K562 (cell line): ENCODE measurements at places on chromosomes 4 and X.

DNA sequence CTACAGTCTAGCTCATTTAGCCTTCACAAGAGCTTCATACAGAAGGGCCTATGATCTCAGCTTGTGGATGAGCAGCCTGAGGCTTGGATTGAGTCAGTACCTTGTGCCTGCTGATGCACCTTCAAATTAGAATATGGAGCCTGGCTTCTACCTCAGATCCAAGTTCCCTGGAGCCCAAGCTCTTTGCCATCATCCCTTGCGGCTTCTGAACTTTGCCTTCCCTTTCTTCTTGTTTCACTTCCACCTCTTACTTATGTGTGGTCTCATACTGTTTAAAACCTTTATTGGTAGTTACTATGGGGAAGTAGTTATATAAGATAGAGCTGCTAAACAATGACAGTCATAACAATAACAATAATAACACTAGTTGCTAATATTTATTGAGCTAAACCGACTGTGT, 84.3 kb upstream of the AFF2 start:
- no peak overlapping the region for H3K27ac ChIP-seq
- no peaks in the 10 kb centered on the region for H3K27me3 ChIP-seq
- H3K36me3 ChIP-seq: no peaks in the 10 kb centered on the region
- H3K4me3 ChIP-seq: no peak overlapping the region

DNA sequence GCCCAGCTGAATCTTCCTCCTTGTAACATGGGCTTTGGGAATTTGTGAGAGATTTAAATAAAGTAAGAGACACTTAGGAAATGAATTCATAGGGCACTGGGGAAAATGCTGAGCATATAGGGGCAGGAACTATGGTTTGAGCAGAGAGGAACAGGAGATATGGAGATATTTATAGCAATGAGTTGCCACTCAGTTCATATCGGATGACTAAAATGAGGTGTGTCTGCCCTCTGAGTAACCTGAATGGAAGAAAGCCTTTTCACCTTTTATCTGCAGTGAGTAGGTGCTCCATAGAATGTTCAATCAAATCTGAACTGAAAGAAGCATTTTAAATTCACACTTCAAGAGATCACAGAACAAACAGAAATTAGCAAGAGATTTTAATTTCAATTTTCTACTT, 105.7 kb downstream of the CEP44 start:
- no peak overlapping the region for H3K4me3 ChIP-seq
- no peaks in the 10 kb centered on the region for H3K36me3 ChIP-seq
- no peaks in the 10 kb centered on the region for H3K27me3 ChIP-seq
- DNase-seq: no peak
- H3K4me1 ChIP-seq: no peaks in the 10 kb centered on the region

DNA sequence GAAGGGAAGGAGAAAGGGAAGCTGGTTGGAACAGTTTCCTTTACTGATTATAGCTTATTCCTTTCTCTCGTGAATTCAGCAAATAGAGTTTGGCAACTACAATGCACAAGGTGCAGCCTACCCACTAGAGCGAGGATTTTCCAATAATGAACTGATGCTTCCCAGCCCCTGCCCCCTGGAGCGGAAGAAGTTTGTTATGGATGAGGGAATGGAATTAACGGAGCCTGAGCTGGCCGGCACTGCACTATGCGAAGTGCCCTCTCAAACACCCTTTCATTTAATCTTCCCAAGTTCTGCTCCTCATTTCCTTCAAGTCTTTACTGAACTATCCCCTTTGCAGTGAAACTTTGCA, 42.5 kb upstream of the CBR4 start:
- no peak overlapping the region for H3K4me3 ChIP-seq
- H3K36me3 ChIP-seq: no peaks in the 10 kb centered on the region
- H3K27ac ChIP-seq: no peak overlapping the region
- no peak for DNase-seq

DNA sequence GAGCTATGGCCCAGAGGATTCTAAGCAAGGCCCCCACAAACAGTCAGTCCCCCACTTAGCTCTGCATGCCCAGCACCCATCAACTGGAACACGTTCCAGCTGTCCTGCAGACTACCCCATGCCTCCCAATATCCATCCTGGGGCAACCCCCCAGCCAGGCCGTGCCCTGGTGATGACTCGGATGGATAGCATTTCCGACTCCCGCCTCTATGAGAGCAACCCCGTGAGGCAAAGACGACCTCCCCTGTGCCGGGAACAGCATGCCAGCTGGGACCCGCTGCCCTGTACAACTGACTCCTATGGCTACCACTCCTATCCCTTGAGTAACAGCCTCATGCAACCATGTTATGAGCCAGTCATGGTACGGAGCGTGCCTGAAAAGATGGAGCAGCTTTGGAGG, 32.0 kb downstream of the LAS1L start:
- H3K27ac ChIP-seq: no peak overlapping the region
- peaks cover 14% of the 10 kb centered on the region; the same call in 1 of the 3 replicates for H3K36me3 ChIP-seq
- H3K27me3 ChIP-seq: no peaks in the 10 kb centered on the region
- DNase-seq: no peak

DNA sequence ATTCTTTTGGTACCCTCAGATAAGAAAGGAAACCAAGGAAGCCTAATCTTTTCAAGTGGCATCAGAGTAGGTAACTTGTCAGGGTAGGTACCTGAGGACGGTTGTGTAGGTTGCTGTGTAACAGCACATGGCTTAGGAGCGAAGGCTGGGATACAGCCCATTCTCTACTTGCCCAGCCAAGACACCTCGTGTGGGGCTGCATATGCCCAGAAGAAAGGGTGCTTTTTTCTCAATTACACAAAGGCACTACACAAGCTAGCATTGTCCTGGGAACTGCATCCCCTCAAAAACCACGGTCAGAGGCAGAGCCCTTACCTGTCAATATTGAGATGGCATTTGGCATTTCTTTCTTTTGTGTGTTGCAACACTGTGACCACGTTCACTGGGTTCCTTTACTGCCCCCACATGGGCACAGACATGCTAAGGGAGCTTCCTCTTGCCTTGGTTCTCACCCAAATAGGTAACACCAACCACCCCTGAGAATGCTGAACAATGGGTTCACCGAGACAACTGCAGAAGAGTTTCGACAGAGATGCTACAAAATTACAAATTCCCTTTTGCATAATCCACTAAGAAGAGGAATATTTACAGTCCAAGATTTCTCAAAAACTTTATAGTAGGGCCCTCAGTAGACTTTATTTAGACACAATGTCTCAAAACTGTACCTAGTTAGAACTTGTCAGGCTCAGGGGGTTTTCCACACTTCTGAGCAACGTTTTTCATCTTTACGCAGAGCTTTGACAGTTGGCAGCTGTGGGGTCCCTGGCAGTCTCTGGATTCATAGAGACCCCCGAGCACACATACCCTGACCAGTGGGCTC, 35.8 kb upstream of the TNIP3 start:
- no peaks in the 10 kb centered on the region for H3K4me1 ChIP-seq
- H3K36me3 ChIP-seq: no peaks in the 10 kb centered on the region
- H3K27ac ChIP-seq: no peak overlapping the region
- H3K4me3 ChIP-seq: no peak overlapping the region

- H3K27me3 ChIP-seq: no peaks in the 10 kb centered on the region
- peaks cover 22% of the 10 kb centered on the region for H3K4me1 ChIP-seq
Measured at GRCh38 chr4:6686104-6686787, 7.4 kb upstream of the S100P start.

DNA sequence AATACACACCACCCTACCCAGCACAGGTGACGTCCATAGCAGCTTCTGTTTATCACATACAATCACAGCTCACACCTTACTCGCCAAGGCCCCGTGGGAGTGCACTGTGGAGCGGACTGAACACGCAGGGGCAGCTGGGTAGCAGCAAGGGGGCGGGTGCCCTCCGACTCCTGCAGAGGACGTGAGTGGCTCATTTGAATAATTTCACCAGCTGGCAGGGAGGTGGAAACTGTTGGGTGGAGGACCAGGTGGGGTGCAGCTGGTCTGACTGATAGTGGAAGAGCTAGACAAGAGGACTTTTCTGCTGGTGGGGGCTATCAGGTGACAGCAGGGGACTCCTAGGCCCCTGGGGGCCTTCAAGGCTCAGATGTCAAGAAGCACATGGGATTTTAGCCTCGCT, 16.3 kb downstream of the MAN2B2 start:
- peaks cover 9% of the 10 kb centered on the region; the same call in 2 of the 3 replicates for H3K4me1 ChIP-seq
- no peaks in the 10 kb centered on the region for H3K27me3 ChIP-seq
- no peak overlapping the region for H3K4me3 ChIP-seq
- no peaks in the 10 kb centered on the region for H3K36me3 ChIP-seq
- H3K27ac ChIP-seq: no peak overlapping the region; the same call in 2 of the 3 replicates

DNA sequence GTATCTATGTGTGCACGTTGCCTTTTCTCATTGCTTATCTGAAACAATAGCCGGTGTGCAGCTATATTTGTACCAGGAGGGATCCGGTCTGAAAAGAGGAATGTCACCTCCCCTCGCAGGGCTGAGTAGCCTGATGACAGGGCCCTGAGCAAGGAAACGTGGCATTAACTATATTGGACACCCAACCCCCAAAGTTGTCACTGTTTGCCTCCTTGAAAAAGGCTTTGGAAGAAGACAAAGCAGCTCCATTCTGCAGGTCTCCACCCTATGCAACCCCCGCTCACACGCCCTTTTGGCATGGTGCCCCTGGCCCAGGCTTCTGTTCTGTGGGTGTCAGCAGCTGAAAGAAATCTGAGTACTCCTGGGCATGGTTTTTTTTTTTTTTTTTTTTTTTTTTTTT, 8.2 kb downstream of the PRRG3 start:
- H3K4me1 ChIP-seq: no peaks in the 10 kb centered on the region
- no peak overlapping the region for H3K27ac ChIP-seq
- peaks cover 46% of the 10 kb centered on the region for H3K27me3 ChIP-seq
- DNase-seq: no peak
- no peaks in the 10 kb centered on the region for H3K36me3 ChIP-seq

GRCh38 chr4:46656071-46656470, 253.0 kb downstream of the COX7B2 start:
- H3K27ac ChIP-seq: no peak overlapping the region
- H3K27me3 ChIP-seq: no peaks in the 10 kb centered on the region
- no peak overlapping the region for H3K4me3 ChIP-seq
- no peaks in the 10 kb centered on the region for H3K4me1 ChIP-seq

- peaks cover 2% of the 10 kb centered on the region; the same call in 1 of the 3 replicates for H3K27me3 ChIP-seq
- no peaks in the 10 kb centered on the region for H3K36me3 ChIP-seq
- no peak overlapping the region for H3K27ac ChIP-seq
- no peak for DNase-seq
Measured at GRCh38 chr4:10007793-10008608, 13.3 kb downstream of the SLC2A9 start.

- H3K36me3 ChIP-seq: no peaks in the 10 kb centered on the region
- no peaks in the 10 kb centered on the region for H3K4me1 ChIP-seq
- no peaks in the 10 kb centered on the region for H3K27me3 ChIP-seq
- no peak overlapping the region for H3K27ac ChIP-seq
Measured at GRCh38 chr4:42519803-42520417, 122.6 kb downstream of the SHISA3 start.

GRCh38 chr4:141463678-141464077, 172.7 kb upstream of the IL15 start:
- DNase-seq: no peak
- H3K36me3 ChIP-seq: no peaks in the 10 kb centered on the region
- H3K27me3 ChIP-seq: no peaks in the 10 kb centered on the region
- H3K4me3 ChIP-seq: no peak overlapping the region
- no peak overlapping the region for H3K27ac ChIP-seq

- DNase-seq: no peak
- no peak overlapping the region for H3K4me3 ChIP-seq
- no peaks in the 10 kb centered on the region for H3K4me1 ChIP-seq
- no peaks in the 10 kb centered on the region for H3K27me3 ChIP-seq
Measured at GRCh38 chr4:15398732-15399131, 29.1 kb upstream of the C1QTNF7 start.

DNA sequence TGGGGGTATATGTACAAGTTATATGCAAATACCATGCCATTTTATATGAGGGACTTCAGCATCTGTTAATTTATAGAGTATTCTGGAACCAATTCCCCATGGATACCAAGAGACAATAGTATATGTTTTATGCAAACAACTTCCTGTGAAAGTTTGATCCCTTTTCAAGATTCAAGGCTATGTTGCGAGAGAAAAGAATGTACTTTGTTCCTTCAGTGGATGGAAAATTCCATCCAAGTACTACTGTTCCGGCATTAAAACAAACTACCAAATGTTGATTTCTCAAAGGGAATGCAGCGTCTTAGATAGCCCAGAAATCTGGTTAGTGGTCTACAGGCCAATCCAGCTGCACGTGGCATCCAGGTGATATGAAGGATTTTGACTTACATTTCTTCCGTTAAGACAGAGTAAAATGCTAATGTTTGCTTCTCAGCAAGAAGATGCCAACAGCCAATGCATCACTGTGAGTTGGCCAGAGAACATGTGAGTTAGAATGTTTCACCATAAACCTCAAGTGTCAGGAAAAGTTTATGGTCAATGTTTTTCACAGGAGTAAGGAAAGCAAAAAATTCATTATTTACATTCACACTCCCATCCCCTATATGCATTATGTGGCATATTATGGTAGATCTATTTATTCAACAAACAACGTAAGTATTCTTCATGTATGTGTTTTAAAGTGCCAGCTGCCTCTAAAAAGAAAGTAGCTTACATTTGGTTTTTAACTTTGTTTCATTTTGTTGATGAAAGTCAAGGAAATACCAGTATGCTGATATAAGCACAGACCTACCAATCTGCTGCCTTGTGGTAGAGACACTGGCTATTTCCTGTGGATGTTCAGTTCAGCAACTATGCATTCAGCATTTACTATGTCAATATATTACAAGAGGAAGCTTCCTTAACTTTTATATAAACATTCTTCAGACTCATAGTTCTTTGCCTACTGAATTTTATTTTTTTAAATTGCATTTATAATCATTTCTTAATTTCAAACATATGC, 44.4 kb downstream of the METTL14 start:
- no peak overlapping the region for H3K27ac ChIP-seq
- H3K27me3 ChIP-seq: no peaks in the 10 kb centered on the region
- H3K4me3 ChIP-seq: no peak overlapping the region
- H3K36me3 ChIP-seq: peaks cover 44% of the 10 kb centered on the region; the same call in 2 of the 3 replicates

GRCh38 chr4:152686452-152687013, 6.7 kb upstream of the TMEM154 start:
- H3K4me1 ChIP-seq: no peaks in the 10 kb centered on the region; the same call in 2 of the 3 replicates
- no peak overlapping the region for H3K4me3 ChIP-seq
- no peaks in the 10 kb centered on the region for H3K36me3 ChIP-seq
- H3K27me3 ChIP-seq: peaks cover 2% of the 10 kb centered on the region; the same call in 2 of the 3 replicates

DNA sequence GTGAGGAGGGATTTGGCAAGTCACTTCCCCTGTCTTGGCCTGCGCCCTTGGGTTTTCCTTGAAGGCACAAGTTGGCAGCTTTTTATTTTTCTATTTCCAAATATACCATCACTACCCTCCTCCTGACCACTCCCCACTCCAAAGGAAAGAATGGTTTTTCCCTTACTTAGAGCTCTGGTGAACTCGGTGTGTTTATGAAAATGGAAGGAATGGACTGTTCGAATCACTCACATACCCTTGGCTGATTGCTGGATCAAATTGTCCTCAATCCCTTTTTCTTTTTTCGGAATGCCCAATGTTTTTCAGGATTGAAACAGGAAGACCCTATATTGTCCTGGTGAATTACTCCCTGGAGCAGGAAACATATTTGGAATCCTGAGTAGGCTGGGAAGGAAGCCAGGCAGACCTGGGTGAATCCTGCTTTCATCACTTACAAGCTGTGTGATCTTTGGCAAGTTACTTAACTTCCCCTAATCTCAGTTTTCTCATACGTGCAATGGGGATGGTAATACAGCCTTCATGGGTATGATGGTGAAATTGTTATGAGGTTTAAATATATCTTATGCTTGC, 70.7 kb downstream of the RTL5 start:
- H3K27me3 ChIP-seq: no peaks in the 10 kb centered on the region
- H3K4me3 ChIP-seq: no peak overlapping the region
- no peaks in the 10 kb centered on the region for H3K4me1 ChIP-seq

- H3K27me3 ChIP-seq: no peaks in the 10 kb centered on the region; the same call in 2 of the 3 replicates
- no peak overlapping the region for H3K27ac ChIP-seq
- DNase-seq: no peak
- no peak overlapping the region for H3K4me3 ChIP-seq
- no peaks in the 10 kb centered on the region for H3K36me3 ChIP-seq
Measured at GRCh38 chr4:8583655-8584025, 3.4 kb downstream of the GPR78 start.
